ENCODE measurements at places on chromosomes 3 and 15. TPM values are rescaled to one million over a fixed set of nuclear protein-coding genes. Genes with fewer than 3 reads are reported as not detected.

- peak; percentile 95 for DNase-seq
- H3K27me3 ChIP-seq, result no peaks in the 10 kb centered on the region
- H3K27ac ChIP-seq, result peak within 1 kb of the TSS; percentile 76
- peak within 1 kb of the TSS; percentile 91 for H3K4me3 ChIP-seq
- H3K36me3 ChIP-seq, result peaks cover 2% of the 10 kb centered on the region
Observed at GRCh38 chr3:49856181-49857005, at the start of gene TRAIP. TSS of gene TRAIP (minus strand) at chr3:49856564. CDS start at chr3:49856453, 111 bp downstream.

GPR149 gene
- not detected for total RNA-seq

DNA sequence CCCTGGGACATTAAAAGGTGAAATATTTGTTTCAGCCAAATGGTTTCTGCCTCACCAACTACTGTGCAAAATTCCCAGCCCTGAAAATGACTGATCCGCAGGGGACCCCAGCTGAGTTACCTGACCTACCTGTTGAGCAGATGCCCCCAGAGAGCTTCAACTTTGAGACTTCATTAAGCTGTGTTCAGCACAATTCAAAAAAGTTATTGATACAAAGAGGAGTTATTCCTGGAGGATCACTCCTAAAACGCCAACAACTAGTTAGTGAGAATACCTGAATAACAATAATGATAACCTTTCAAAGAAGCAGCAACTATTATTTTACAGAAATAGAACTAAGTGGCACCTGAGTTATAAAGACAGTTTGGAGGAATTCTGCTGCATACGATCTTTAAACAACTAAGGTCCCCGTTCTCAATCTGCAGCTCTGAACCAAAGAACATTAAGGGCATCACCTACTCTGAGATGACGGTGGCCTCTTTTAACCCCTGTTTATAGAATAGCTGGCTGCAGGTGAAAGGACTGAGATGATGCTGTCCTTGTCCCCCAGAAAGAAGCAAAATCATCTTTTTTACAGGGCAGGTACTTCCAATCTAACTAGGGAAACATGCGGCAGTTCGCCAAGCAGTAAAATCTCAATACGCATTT, 659 bp downstream of the GADL1 start:
- H3K27ac ChIP-seq, result no peak overlapping the region

B3GALNT1 gene
- total RNA-seq, result 4.1 TPM

DNA sequence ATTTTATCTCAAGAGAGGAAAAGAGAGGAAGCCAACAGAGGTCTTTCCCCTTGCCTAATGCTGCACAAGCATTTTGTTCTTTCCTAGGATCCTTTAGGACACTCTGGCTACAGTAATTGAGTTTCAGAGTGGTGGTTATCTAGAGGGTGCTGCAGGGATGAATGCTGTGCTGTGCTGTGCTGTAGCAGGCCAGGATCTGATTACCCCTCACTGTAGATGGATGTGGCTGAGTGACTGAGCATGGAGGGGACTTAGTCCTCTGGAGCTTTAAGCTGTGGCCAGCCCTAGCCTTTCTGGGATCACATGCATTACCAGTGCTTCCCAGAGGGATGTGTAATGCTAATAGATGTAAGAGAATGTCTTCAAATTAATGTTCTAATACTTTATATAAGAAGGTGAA, 94.8 kb downstream of the SLC9A9 start:
- H3K4me1 ChIP-seq, result peaks cover 13% of the 10 kb centered on the region
- no peak overlapping the region for H3K27ac ChIP-seq
- no peak for DNase-seq
- H3K36me3 ChIP-seq, result no peaks in the 10 kb centered on the region
- no peak overlapping the region for H3K4me3 ChIP-seq
- no peaks in the 10 kb centered on the region for H3K27me3 ChIP-seq

MBNL1 gene
- 305 TPM for total RNA-seq

DNA sequence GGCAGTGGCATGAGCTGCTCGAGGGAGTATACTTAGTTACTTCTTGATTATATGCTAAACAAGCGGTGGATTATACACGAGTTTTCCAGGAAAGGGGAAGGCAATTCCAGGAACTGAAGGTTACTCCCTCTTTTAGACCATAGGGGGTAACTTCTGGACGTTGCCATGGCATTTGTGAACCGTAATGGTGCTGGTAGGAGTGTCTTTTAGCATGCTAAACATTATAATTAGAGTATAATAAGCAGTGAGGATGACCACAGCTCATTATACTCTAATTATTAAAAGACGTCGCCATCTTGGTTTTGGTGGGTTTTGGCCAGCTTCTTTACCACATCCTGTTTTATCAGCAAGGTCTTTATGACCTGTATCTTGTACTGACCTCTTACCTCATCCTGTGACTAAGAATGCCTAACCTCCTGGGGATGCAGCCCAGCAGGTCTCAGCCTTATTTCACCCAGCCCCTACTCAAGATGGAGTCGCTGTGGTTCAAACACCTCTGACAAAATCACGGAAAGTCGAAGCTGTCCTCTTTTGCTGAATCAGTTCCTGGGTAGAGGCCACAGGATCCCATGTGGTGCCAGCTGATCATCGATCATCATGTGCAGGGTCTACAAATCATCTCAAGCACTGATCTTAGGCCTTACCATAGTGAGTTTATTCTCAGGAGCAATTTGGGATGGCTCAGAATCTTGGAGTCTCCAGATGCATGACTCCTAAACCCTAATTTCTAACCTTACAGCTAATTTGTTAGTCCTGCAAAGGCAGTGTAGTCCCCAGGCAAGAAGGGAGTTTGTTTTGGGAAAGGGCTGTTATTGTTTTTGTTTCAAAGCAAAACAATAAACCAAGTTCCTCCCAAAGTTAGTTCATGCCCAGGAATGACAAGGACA, 149.1 kb downstream of the TJP1 start:
- no peaks in the 10 kb centered on the region for H3K36me3 ChIP-seq
- no peak overlapping the region for H3K27ac ChIP-seq
- no peak overlapping the region for H3K4me3 ChIP-seq

PRRT3 gene
- 5.4 TPM for total RNA-seq

DNA sequence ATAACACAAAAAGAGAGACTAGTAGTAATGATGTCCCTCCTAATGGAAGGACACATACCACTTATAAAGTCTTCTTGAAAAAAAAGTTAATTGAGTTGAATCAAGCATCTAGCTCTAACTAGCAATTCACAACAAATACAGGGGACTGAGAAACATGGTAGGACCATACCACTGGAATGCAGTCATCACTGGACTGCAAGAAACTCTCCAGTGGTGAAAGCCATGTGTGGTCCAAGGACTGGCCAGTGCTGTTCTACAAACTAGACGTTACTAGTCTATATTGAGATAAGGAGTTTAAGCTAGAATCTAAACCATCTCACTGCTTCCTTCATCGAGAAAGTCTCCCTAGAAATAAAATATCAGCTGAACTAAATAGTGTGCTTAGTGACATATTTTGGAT, 16.7 kb downstream of the FBN1 start:
- H3K4me1 ChIP-seq, result peaks cover 4% of the 10 kb centered on the region
- no peak overlapping the region for H3K4me3 ChIP-seq
- no peak overlapping the region for H3K27ac ChIP-seq
- H3K36me3 ChIP-seq, result no peaks in the 10 kb centered on the region

- no peak for DNase-seq
- no peaks in the 10 kb centered on the region for H3K4me1 ChIP-seq
- H3K27ac ChIP-seq, result no peak overlapping the region
- no peak overlapping the region for H3K4me3 ChIP-seq
- H3K36me3 ChIP-seq, result no peaks in the 10 kb centered on the region
Observed at GRCh38 chr3:133992381-133992780, 37.3 kb downstream of the SLCO2A1 start.

RPL32 gene
- total RNA-seq, result 1,634 TPM

CCDC54 gene
- total RNA-seq, result not detected
